Urothelium cell line (cell line): ENCODE measurements at places on chromosomes 4 and X.

- peak; percentile 16 for DNase-seq
Observed at GRCh38 chr4:77044461-77045150, 31.2 kb downstream of the CCNI start.

DNA sequence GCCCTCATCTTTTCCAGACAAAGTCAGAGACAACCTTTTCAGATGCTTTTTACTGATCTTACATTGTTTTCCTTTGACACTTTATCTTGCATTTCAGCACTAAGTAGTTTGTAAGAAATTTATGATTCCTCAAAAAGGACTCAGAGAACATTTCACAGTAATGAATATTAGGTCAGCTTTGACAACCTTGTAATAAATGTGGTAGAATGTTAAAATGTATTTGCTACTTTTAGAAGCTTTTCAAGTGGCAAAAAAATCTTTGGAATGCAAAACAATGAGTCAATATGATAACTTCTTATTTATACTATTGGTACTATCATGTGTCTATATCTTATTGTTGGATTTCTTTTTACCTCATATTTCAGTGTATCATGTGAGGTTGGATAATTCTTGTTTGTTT lies 146.2 kb upstream of the FAT4 start:
- no peak for DNase-seq

GRCh38 chr4:143178923-143179322 lies 5.8 kb upstream of the USP38 start:
- DNase-seq: no peak

- DNase-seq: no peak
Observed at GRCh38 chr4:115076691-115077090, 36.7 kb downstream of the NDST4 start.

- no peak for DNase-seq
Observed at GRCh38 chrX:372856-373640, 13.7 kb downstream of the PPP2R3B start.

- no peak for DNase-seq
Observed at GRCh38 chr4:69025191-69025998, 70.9 kb upstream of the UGT2B7 start.

DNA sequence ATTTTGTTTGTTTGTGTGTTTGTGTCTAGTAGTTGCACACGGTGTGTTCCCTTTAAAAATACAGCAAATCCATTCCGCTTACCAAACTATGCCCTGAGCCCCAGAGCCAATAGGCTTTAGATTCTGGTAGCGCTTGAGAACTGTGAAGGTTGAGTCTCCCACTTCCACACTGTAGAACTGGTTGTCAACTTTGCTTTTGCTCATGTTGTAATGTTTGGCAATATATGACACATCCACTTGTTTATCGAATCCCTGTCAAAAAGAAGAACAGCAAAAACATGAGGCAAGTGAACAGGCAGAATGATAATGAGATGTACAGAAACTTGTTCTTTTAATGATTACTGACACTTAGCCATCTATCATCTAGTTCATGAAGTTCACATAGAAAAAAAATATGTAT lies 200.6 kb downstream of the MAPK10 start:
- no peak for DNase-seq

- no peak for DNase-seq
Observed at GRCh38 chrX:26613956-26614355, 398.0 kb downstream of the MAGEB5 start.

DNA sequence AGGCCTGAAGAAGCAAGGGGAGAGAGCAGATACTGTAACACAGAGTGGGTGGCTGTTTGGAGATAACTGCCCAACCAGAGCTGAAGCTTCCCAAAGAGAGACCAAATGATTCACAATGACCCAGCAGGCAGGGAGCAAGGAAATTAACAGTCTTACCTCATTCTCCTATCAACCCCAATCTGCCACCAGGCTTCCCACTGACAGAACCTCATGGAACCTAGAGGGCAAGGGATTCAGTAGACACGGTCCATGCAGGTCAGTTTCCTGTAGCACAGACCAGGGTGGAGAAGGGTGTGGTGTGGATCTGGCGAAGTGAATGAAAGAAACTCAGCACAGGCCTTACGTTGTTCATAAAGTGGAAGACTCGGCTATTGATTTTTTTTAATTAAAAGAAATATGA lies 60.7 kb upstream of the ALB start:
- DNase-seq: no peak

DNA sequence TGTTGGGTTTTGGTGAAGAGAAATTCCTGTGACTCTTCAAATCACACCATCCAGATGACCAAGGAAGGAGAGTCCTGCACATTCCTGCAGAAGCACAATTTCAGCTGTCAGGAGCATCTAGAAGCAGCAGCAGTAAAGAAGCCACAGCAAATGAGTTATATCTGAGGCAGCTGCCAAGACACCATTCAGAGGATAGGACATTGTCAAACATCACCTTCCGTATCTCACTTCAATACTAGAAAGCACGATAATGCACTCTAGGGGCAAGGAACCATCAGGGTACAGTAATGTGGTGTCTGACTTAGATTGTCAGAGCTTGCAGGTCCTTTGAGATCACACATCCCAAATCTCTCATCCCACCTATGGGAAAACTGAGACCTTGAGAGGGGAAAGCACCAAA lies 134.5 kb downstream of the COL4A6 start:
- no peak for DNase-seq

DNA sequence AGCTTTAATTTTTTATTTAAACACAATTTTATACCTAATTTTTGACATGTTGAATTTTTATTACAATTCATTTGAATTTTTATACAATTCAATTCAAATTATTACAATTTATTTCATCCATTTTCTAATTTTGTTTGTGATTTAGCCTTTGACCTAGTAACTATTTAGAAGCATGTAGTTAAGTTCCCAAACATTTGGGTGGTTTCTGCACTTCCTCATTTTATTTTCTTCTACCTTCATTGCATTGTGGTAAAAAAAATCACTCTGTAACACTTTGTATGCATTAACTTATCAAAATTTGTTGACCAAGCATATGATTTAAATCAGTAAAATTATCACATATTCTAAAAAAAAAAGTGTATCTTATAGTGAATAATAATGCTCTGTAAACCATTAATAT lies 928.9 kb downstream of the ARAP2 start:
- no peak for DNase-seq

- DNase-seq: peak; percentile 29
Observed at GRCh38 chrX:23317799-23318724, 16.6 kb upstream of the PTCHD1 start.

DNA sequence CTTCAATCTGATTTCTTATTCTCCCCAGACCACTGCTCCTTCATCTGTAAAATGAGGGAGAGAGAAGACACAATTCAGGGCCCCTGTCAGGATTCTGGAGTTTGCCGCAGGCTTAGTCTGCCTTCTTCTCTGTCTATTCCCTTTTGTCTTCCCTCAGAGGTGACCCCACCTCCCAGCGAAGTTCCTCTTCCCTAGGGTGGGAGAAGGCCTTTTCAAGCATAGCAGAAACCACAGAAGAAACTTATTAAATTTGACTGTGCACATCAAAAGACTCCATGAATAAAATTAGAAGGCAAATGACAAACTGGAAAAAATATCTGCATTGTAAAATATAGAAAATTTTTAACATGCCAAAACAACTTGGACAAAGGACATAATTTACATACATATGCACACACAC lies 148.8 kb downstream of the HNRNPD start:
- DNase-seq: no peak

DNA sequence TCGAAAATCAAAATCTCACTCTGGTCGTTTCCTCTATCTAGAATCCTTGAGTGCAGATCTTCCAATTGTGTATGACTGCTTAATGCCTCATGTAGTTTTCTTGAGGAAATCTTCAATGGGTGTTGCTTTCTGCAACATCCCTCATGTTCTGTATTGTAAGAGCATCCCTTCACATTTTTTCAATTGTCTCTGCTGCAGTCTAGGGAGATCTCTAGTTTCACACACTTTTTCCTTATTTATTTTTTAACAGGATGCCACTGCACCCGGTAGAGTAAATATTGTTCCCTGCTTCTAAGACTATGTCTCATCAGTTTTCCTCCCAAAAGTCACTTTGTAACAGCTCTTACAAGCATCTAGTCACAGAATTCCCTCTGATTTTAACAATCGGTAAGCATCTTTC lies 50.3 kb downstream of the UGT2B4 start:
- no peak for DNase-seq

- no peak for DNase-seq
Observed at GRCh38 chr4:149709640-149710039, 106.0 kb downstream of the IQCM start.

DNA sequence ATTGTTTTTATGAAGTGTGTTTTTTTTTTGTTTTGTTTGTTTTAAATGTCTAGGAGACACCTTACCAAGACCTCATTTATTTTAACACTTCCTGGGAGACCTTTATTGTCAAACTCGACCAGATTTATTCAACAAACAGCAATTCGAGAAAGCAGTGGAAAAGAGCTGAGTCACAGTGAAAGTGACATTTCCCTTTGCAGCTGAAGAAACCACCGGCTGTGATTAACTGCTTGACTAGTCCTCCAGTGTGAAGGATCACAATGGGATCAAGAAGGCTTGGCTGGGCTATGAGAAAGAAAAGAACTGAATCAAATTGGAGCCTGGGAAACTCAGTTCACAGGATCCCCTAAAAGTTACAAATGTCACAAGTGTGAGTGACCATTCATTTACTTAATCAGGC lies 11.9 kb upstream of the ADH7 start:
- DNase-seq: peak; percentile 24

DNA sequence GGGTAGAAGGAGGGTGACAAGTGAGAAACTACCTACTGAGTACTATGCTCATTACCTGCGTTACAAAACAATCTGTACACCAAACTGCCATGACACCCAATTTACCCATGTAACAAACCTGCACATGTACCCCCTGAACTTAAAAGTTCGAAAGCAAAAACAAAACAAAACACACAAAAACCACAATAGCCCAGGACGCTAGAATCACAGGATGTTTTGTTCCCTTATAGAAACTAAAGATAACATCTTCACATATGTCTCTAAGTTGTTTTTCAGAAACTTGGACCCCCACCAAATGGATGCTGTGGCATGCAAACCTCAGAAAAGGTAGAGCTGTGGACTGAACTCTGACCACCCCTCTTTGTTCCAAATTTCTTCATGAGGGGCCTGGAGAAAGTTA lies 25.2 kb upstream of the PNMA5 start:
- no peak for DNase-seq

DNA sequence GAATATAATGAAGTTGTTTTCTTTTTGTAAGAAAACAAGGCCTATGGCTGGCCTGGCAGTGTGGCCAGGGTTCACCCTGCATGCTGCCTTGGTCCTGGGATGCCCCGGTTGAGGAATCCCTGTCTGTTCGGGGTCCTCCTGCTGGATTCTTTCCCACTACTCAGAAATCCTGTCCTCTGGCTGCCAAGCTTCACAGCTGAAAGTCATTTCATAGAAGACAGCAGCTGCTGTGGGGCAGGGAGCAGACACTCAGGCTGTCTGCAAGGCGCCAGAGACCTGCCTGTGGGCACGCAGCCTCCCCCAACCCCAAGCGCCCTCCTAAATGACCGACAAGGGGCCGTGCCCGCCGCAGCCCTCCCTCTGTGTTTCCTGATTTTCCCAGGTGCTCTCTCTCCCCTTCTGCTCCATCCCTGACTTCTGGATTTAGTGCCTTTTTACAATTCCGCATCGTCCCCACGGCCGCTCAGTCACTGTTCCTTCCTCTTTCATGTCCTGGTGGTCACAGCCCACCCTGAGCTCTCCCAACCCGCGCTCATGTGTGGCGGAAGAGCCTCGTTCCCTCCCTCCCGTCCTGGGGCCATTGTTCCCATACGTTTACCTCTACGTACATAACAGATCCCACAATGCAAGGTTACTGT lies 27.5 kb downstream of the ZFYVE28 start:
- DNase-seq: no peak

- no peak for DNase-seq
Observed at GRCh38 chr4:11427121-11427996, 1.3 kb downstream of the HS3ST1 start.

- DNase-seq: no peak
Observed at GRCh38 chrX:150536455-150537116, 31.8 kb upstream of the MTM1 start.

DNA sequence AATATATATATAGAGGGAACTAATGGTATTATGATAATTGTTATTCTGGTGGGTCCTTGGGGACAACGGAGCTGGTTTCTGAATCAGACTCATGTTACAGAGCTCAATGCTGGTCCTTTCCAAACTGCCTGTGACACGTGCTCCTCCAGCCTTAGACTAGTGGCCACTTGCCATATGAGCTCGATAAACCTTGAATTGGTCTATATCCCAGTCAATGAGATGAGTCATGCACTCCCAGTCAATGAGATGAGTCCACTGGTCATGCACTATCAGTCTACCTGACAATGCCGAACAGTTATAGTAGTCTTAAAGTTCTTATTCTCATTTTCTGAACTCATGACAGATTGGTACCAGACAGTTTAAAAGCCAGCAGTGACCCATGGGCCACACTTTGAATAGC lies 325.2 kb downstream of the LDB2 start:
- no peak for DNase-seq

DNA sequence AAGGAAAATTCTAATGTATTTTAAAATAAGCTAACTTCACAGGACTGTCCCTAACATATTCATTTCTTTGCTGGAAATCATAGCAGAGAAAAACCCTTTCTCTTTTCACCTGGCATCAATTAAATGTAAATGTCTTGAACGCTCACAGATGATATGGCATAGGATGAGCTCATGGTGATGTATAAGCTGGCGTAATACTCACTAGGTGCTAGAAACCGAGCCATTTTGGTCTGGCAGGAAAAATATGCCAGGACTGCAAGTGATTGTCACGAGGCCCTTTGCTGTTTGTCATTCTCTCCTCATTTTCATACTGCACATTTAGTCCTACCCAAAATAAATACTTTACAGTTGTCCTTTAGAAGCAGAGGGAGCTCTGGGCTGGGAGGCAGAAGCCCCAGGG lies 222.7 kb upstream of the LNX1 start:
- no peak for DNase-seq

DNA sequence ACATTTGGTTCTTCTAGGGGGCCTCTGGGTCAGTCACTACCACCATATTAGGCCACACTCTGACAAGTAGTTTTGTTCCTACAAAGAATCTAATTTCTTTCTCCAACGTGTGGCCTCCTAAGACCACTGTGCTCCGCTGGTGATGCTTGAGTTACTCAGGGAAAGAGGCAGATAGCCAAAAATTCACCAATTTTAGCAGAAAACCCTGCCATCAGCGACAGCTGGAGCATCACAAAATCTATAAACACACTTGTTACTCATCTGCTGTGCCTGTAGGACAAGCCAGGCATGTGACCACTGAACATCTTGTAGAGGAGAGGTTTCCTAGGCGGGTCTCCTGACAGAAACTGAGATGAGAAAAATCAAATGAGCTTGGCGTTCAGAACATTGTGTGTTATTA lies 105.4 kb downstream of the SYNPO2 start:
- DNase-seq: no peak
